ENCODE measurements at places on chromosomes 3 and 15.

DNA sequence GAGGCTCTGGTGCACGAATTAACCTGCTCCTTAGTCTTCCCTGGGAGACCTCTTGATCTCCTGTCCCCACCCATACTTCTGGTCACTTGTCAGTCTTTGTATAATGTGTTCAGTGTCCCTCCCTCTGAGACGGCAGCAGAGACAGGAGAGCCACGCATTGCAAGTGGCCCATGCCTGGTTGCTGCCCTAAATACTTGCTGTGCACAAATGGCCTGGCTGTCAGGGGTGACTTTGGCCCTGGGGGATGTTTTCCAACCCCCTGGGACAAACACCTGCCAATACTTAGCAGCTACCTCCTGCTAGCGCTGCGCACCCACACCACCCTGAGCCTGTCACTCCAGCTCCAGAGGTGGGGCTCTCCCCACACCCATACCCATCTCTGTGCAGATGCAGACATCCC is 17.2 kb downstream of the KLF13 start:
- no peak for DNase-seq

DNA sequence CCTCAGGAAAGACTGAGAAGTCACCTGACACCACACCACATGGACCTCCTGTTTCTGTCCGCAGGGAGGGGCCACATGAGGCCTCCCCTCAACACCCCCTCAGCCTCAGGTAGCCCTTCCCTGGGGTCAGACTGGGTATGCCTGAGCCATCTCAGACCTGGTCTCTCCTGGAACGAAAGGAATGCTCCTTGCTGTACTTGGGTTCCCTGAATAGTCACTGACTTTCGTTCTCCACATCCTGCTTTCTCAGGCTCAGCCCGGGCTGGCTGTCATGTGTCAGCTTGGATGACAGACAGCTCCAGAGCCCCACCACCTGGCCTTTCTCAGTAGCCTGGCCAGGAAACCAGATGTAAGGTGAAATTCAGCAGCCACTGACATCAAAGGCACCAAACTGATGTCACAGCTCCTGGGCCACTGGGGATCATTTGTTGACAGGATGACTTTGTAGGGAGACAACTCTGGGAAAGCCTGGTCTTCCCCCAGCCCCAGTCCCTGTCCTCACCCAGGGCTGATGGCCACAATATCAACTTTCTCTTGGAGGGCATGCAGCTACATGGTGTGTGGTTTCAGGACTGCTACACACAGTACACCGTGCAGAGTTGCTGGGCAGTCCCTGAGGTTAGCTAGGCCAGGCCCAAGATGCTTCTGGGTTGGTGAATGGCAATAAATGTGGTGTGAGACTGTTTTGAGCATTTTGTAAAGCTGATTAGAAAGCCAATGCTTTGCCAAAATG is 141.4 kb upstream of the MRPS22 start:
- no peak for DNase-seq

- no peak for DNase-seq
These were observed 44.1 kb upstream of the TFG start for GRCh38 chr3:100665230-100665629.

- DNase-seq, result no peak
These were observed 15.0 kb downstream of the BHLHE40 start for GRCh38 chr3:4994144-4994730.

- DNase-seq, result no peak
These were observed 248.1 kb upstream of the CBLB start for GRCh38 chr3:106116733-106117489.

DNA sequence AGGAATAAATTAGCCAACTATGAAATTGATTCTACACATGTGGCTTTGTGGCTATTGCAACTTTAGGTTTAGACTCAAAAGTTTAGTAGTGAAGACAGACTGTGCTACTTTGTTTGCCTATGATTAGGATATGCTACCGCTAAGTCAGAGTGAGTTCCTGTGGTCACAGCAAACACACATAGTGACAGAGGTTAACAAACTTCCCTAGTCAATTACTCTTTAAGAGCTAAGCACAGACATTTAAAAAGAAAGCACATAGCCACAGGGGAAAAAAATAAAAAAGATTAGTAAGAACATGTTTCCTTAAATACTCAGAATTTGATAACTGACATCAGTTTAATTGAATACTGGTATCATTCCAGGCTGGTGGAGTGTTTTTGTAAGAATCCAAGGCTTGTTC is 207.1 kb downstream of the GBE1 start:
- DNase-seq, result no peak

DNA sequence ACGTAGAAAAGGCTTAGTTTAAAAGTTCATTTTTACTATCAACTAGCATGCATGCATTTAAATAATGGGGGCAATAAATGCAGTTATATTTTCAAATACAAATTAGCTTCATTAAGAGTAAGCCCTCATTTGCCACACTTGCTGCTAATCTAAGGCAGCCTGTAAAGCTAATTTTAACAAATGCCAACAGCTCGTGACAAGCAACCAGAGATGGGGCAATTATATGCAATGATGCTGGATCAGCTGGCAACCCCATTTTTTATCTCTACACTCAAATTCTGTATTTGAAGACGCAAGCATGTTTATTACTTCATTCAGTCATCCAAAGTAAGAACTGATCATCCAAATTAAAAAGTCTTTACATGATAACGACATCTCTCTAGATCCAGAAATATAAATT is 12.1 kb downstream of the RFTN1 start:
- DNase-seq, result no peak

GRCh38 chr15:52232327-52232726 is 41.1 kb upstream of the GNB5 start:
- no peak for DNase-seq

- DNase-seq, result no peak
These were observed 276.7 kb downstream of the ADAMTSL3 start for GRCh38 chr15:83930392-83931212.

DNA sequence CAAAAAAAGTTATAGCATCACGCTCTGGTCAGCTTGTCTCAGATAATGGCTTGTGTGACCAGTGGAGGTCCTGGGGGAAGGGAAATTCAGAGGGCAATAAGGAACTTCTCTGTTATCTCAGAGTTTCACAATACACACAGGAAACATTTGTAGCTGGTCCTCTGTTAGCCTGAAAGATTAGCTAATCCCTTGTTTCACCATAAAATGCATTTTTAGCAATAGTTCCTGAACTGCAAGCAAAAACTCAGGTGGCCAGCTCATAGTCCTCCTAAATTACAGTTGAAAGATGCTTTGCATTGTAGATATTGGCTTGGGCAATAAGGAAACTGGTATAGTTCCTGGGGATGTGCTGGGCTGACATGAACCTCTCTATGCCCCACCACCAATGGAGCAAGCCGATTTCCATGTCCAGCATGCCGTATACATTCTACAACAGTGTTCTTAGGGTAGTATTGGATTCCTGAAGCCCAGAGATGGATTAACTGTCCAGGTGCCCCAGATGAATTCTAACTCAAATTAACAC is 141.5 kb upstream of the TBL1XR1 start:
- no peak for DNase-seq

GRCh38 chr3:87855616-87856015 is 203.2 kb downstream of the CGGBP1 start:
- no peak for DNase-seq

DNA sequence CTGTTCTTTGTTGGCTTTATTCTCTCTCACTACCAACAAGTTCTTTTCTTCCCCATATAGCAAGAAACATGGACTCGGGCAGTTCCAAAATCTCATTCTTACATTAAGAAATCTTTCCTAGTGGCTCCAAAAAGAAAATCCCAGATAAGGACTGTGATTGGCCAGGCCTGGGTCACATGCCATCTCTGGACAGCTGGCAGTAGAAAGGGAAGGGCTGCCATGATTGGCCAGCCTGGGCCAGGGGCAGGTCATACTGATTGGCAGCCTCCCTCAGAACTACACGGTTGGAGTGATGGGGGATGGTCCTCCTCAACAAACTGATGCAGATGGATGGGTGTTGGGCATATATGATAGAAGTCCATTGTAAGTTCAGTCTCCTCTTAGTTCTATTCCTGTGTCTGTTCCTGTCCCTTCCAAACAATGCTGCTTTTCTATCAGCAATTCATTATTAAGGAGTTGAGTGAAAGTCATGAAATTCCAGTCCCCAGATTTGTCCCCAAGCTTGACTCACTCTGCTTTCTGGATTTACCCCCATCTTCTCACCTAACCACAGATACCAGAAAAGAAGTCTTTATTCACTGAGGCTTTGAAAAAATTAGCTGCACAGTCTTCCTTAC is 175.5 kb downstream of the ATG7 start:
- no peak for DNase-seq

DNA sequence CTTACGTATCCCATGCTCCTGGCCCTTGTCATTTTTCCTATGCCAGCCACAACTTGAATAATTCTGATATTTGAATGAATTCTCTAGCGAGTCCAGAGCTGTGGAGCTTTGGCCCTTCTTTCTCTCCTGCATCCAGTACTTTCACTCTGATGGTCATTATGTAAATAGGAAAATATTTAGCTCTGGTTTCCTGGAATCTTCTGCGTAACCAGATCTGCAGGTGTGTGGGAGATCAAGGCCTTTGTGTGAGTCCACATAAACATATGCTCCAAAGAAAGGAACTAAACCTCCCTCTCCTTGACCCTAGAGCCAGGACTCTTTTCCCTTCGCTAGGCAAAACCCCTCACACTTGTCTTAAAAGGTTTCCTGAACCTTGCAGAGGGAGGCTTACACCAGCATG is 132.5 kb upstream of the THBS1 start:
- DNase-seq, result no peak

- DNase-seq, result no peak
These were observed 11.9 kb downstream of the CFAP161 start for GRCh38 chr15:81146006-81146405.

DNA sequence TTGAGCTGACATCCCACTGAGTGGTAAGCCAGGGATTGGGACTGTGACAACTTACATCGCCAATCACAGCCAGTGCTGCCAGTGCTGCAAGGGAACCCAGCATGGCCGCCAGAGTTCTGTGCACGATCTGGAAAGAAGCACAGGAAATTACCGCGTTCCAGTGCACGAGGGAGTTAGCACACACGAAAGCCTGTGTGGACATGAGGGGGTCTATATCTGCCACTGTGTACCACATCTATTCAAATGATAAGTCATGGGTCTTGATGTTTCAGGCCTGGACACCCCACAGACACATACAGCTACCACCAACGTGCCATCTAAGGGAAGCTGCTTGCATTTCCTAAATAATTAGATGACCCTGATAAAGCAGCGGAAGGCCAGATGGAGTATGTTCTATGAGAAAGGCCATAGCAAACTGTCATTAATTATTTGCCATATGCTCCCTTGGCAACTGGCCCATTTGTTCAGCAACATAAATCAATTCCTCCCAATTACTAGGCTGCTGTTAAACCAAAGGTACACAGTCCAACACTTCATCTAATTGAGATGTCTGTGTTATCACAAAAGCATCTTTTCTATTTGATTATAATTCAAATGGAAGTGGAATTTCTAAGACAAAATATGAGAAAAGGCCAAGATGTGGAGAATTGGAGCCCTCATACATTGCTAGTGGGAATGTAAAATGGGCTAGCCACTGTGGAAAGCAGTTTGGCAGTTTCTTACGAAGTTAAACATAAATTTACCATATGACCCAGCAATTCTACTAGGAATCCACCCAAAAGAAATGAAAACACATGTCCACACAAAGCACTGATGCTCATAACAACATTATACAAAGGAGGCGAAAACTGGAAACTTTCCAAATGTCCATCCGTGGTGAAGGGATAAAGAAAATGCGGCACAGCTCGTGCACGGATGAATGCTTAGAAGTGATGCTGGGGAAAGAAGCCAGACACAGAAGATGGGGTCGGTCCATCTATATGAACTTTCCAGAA is 108.3 kb downstream of the OCA2 start:
- DNase-seq, result no peak

GRCh38 chr3:184750349-184751083 is 38.7 kb upstream of the MAGEF1 start:
- DNase-seq, result no peak

GRCh38 chr3:196246612-196247308 is 30.4 kb downstream of the SLC51A start:
- no peak for DNase-seq

DNA sequence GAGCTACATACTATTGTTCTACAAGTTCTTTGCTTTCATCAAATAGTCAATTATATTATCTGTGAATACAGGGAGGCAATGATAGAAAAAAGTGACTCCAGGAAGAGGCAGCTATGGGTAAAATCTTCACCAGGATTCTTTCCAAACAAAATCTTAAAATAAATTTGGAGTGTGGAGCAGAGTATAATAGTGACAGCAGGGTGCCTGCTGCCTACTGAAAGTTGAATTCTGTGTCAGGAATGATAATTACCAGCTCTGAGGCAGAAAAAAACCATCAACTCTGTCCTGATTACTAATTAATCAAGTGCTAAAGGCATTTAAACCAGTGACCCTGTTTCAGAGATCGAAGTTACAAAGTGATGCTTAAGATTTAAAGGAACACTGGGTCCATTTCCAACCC is 148.0 kb downstream of the DIPK2A start:
- no peak for DNase-seq

DNA sequence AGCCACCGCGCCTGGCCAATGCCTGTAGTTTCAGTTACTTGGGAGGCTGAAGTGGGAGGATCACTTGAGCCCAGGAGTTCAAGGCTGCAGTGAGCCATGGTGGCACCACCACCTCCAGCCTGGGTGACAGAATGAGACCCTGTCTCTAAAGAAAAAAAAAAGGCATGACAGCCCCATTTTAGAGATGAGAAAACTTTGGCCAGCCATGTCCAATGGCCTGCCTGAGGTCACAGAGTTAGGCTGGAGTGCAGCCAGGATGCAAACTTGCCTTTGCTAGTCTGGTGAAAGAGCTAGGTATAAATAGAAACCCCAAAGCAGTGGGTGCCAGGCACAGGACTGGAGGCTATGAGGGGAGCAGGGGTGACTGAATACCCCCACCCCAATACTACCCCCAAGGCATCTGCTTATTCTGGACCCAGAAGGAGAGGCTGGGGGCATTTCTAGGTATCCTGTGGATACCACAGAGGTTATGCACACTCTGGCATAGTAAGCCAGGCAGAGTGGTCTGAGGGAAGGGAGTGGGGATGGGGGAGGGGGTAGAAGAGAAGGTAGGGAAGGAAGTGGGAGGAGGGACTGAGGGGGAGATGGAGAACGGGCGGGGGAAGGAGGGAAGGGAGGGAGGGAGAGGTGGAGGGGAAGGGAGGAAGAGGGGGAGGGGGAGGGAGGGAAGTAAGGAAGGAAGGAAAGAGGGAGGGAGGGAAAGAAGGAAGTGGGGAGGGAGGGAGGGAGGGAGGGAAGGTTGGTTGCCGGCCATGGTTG is 16.2 kb upstream of the C15orf39 start:
- DNase-seq, result no peak

GRCh38 chr15:37061996-37062395 is 38.4 kb downstream of the MEIS2 start:
- no peak for DNase-seq

- no peak for DNase-seq
These were observed 169.1 kb upstream of the TSPAN3 start for GRCh38 chr15:77239882-77240608.

DNA sequence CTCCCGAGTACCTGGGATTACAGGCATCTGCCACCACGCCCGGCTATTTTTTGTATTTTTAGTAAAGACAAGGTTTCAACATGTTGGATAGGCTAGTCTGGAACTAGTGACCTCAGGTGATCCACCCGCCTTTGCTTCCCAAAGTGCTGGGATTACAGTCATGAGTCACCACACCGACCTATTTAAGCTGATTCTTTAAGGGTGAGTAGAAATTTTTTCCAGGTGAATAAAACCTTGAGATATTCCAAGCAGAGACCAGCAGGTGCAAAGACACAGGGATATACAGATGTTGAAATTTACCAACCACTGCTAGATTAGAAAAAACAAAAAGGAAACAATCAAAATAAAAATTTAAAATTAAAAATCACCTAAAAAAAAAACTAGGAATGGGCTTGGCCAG is 74.4 kb upstream of the CHRNB4 start:
- no peak for DNase-seq
